ENCODE measurements at places on chromosomes 1 and 21. TPM values are rescaled to one million over a fixed set of nuclear protein-coding genes. Genes with fewer than 3 reads are reported as not detected.

The MYOG gene
- total RNA-seq = not detected

The IVL gene
- total RNA-seq = not detected

The TNFSF4 gene
- total RNA-seq = 9.3 TPM

The IGFN1 gene
- total RNA-seq = under 0.01 TPM

The AGMAT gene
- 2.3 TPM for total RNA-seq

The NIBAN1 gene
- total RNA-seq = 40.5 TPM

The HPDL gene
- 0.86 TPM for total RNA-seq

The LCE2A gene
- not detected for total RNA-seq

The LCE2C gene
- total RNA-seq = not detected

The SLAMF1 gene
- under 0.01 TPM for total RNA-seq

The LTN1 gene
- total RNA-seq = 43.4 TPM

The HCRTR1 gene
- not detected for total RNA-seq

The OR2AK2 gene
- total RNA-seq = not detected

The DAB1 gene
- total RNA-seq = not detected

The HES2 gene
- total RNA-seq = 0.14 TPM

The DYNLT5 gene
- total RNA-seq = not detected

The HMGB4 gene
- not detected for total RNA-seq

The OR10Z1 gene
- not detected for total RNA-seq

The PROK1 gene
- total RNA-seq = not detected

The LRRN2 gene
- total RNA-seq = not detected

The SPRR2F gene
- total RNA-seq = not detected

The FCGR1A gene
- not detected for total RNA-seq

The SLC9C2 gene
- total RNA-seq = not detected

The IFI44L gene
- total RNA-seq = 1.3 TPM

The CD48 gene
- not detected for total RNA-seq

The ATF3 gene
- total RNA-seq = 2.9 TPM

The PDZK1 gene
- total RNA-seq = 1.1 TPM

The HRNR gene
- not detected for total RNA-seq

The HAO2 gene
- not detected for total RNA-seq

The ATP13A2 gene
- 44.4 TPM for total RNA-seq

The NFIA gene
- 5.9 TPM for total RNA-seq

The GRIK3 gene
- not detected for total RNA-seq

The LINGO4 gene
- not detected for total RNA-seq

The ZNF648 gene
- under 0.01 TPM for total RNA-seq

The CCDC27 gene
- not detected for total RNA-seq

The TEDDM1 gene
- total RNA-seq = not detected

The TDRD5 gene
- total RNA-seq = not detected

The C2CD4D gene
- not detected for total RNA-seq

The RGL1 gene
- total RNA-seq = 35.1 TPM

The ASPM gene
- 58.0 TPM for total RNA-seq

The AUNIP gene
- total RNA-seq = 6.6 TPM

The CD52 gene
- not detected for total RNA-seq

The FAM89A gene
- total RNA-seq = 8.3 TPM

The GUCA2A gene
- not detected for total RNA-seq

The FALEC gene
- not detected for total RNA-seq
